ENCODE measurements at places on chromosomes 1 and 21. TPM values are rescaled to one million over a fixed set of nuclear protein-coding genes. Genes with fewer than 3 reads are reported as not detected.

- no peak for DNase-seq
Observed at GRCh38 chr1:25912076-25912831, 6.0 kb upstream of the STMN1 start.

DNA sequence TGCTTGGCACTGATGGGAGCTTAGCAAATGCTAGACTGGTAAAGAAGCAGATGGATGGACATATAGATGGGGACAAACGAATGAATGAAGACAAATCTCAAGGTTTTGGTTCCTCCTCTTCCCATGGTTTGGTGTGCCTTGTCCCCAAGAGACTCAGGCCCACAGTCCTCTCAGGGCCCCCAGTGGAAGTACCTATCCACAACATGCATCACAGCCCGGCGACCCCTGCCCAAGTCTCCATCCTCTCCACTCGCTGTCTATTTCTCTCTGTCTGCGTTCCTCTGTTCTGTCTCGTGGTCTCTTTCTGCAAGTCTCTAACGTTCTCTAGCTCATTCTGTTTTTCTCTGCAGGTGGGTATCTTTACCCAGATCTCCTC is 85.8 kb downstream of the GLIS1 start:
- no peak for DNase-seq

GRCh38 chr1:226308166-226308722 is 720 bp downstream of the LIN9 start:
- no peak for DNase-seq

DNA sequence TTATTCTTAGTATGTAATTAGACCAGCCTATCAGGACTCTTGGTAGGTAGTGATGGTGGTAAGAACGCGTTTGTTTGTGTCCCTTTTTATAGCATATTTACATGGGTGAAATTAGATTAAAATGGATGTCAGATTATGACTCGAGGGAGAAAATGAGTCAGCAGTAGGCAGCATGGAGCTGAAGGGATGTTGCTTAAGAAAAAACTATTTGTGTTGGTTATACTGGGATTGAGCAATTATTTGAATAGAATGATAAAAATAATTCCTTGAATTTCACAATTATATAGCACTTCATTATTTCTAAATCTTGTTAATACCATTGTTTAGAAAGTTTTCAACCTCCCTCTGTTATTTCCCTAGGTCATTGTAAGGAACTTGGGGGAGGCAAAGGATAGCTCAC is 348.8 kb downstream of the RYR2 start:
- no peak for DNase-seq

- peak; percentile 68 for DNase-seq
Observed at GRCh38 chr1:234597894-234598293, 12.1 kb downstream of the IRF2BP2 start.

- peak; percentile 88 for DNase-seq
Observed at GRCh38 chr21:25735646-25736597, 1.1 kb downstream of the GABPA start.

GRCh38 chr1:24828887-24829192 is 83.6 kb downstream of the CLIC4 start:
- no peak for DNase-seq

GRCh38 chr1:56099766-56100265 is 479.5 kb downstream of the PLPP3 start:
- DNase-seq = no peak

- DNase-seq = no peak
Observed at GRCh38 chr1:230136453-230137336, 69.7 kb downstream of the GALNT2 start.

DNA sequence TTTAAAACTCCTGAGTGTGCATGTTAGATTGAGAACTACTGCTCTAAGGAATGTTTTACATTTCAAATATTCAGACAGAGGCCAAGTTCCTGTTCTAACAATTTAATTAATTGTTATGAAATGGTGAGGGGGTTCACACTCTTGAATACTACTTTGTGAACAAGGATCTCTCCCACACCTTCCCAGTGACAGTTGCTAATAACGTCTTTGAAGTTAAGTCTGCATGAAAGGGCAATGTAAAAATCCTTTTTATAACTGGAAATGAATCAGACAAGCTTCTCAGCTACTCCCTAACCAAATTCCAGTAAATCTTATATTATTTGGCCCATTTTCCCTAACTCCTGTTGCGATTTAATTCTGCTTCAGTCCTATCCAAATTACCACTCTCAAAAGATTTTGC is 828.5 kb upstream of the ADAMTS5 start:
- no peak for DNase-seq

GRCh38 chr1:232650418-232650817 is 20.5 kb upstream of the SIPA1L2 start:
- DNase-seq = no peak

DNA sequence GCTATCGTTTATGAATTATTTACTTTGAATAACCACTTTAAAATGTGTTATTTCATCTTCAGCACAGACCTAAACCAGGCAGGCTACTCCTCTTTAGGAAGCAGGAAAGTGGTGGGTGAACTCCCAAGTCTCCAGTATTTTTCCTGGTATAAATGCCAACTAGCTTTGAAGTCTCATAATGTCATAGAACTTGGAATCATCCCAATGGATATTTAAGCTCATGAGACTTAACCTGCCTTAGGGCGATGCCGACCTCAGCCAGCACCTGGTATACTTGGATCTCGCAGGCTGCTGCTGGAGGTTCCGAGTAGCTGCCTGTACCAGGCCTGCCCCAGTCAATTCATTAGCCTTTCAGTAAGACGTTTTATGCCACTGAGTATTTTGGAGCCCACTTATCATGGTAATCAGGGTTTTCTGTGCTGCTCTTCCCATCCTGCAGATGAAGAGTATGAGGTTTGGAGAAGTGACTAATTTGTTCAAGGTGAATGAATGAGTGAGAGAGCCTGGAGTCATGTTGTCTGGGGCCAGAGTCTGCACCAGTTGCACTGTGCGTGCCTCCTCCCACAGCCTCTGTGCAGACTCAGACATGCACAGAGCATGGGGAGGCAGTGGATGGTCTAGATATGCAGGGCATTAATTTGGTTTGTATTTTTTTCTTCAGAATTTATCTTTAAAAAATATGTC is 34.9 kb downstream of the VANGL1 start:
- no peak for DNase-seq

GRCh38 chr1:225746361-225747179 is 31.1 kb upstream of the SRP9 start:
- DNase-seq = no peak

- DNase-seq = peak; percentile 43
Observed at GRCh38 chr21:34669149-34669879, 520 bp downstream of the CLIC6 start.

- no peak for DNase-seq
Observed at GRCh38 chr21:36491209-36491910, 11.4 kb upstream of the CLDN14 start.

PLA2G2C gene
- 0.43 TPM for total RNA-seq

SLC9C2 gene
- not detected for total RNA-seq

PTCH2 gene
- total RNA-seq = 0.69 TPM

TAS1R1 gene
- total RNA-seq = 0.07 TPM

UMODL1 gene
- not detected for total RNA-seq

PROK1 gene
- not detected for total RNA-seq

MIER1 gene
- total RNA-seq = 49.7 TPM

ANGPTL7 gene
- not detected for total RNA-seq
